SK-MEL-5 (cell line): ENCODE measurements at places on chromosomes 2 and 18. TPM values are rescaled to one million over a fixed set of nuclear protein-coding genes. Genes with fewer than 3 reads are reported as not detected.

DNA sequence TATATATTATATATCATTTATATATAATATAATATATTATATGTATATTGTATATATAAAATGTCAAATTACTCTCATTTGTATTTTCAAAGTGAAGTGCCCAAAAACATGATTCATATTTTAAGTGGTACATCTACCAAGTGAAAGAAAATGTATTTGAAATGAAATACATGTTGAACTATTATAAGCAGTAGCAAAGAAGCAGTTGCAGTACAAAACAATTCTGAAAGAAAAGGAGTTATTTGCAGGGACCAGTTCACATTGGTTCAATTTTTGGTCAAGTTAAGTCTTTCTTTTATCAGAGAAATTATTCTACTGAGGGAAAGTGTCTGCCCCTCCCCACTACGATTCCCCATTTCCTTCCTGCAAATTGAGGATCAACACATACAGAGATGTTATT is 51.9 kb downstream of the APLF start:
- no peak for DNase-seq

- DNase-seq = no peak
These were observed 73.2 kb upstream of the NETO1 start for GRCh38 chr18:72940986-72941385.

DNA sequence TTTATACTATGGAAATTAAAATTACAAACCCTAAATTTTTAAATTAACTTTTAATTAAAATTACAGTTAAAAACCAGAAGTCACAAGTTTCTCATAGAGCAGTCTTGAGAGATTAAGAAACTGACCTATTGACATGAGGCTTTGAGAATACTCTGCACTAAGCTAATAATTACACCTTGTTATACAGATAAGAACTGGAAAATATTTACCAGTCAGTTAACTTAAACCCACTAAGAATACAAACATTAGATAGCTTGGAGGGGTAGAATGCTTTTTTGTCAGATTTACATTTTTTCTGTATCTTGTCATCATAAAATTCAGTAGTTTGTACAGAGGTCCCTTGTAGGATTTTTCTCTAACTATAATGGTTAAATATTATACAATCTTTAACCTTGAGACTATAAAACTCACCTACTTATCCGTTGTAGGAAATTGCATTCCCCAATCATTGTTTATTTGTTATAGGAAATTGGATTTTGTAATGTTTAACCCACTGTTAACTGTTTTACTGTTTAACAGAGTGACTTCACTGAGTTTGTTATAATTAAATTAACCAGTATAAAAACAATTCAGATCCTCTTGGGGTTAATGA is 219.7 kb upstream of the PKDCC start:
- DNase-seq = no peak

The MIB1 gene
- 23.0 and 26.7 TPM in 2 replicates for total RNA-seq
